ENCODE measurements at places on chromosomes 7 and 10.
A peak's percentile ranks its signal among the peaks of the same experiment; 100 is the strongest.

- H3K27me3 ChIP-seq: no peaks in the 10 kb centered on the region
- DNase-seq: no peak
- no peak overlapping the region for H3K4me3 ChIP-seq
These were observed 118.7 kb upstream of the PTN start for GRCh38 chr7:137462074-137462715.

DNA sequence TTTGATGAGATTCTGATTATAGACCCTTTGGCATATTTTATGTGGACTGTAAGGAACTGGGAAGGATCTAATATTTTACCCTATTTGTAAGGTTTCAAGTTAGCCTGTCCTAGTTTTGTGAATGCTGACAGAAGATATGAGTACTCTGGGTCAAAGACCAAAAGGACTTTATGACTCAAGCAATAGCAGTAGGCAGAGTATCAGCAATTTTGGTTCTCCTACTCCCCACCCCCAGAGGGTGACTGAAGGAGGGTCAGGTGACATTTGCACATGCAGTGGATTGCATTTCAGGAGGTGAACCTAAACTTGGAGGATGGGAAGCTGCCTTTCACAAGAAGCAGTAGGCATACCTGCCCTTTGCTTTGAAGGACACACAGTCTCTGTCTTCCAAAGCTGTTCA, 84.0 kb upstream of the KLF6 start:
- no peaks in the 10 kb centered on the region for H3K4me1 ChIP-seq
- H3K27ac ChIP-seq: no peak overlapping the region
- no peaks in the 10 kb centered on the region for H3K36me3 ChIP-seq
- H3K27me3 ChIP-seq: no peaks in the 10 kb centered on the region

- no peak overlapping the region for H3K27ac ChIP-seq
- no peak for DNase-seq
- peaks cover 55% of the 10 kb centered on the region for H3K27me3 ChIP-seq
- peak overlapping the region; percentile 66 for H3K4me3 ChIP-seq
These were observed 2.6 kb downstream of the NKX6-2 start for GRCh38 chr10:132783165-132783939.

DNA sequence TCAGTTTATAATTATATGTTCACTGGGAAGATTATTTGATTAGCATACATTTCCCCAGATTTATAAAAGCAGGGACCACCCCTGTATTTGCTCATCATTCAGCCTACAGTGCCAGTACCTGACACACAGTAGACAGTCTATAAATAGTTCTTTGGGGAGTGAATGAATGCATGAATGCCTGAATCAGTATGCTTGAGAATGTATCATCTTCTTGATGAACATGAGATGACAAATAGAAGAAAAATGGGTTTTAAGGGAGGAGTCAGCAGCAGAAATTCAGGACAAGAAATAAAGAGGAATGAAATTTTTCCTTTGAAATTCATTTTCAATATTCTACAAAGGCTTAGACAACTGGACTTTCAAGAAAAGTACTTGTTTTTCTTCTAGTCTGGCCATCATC, 295.8 kb upstream of the LRRTM3 start:
- no peak overlapping the region for H3K4me3 ChIP-seq
- H3K36me3 ChIP-seq: no peaks in the 10 kb centered on the region
- no peak for DNase-seq
- H3K4me1 ChIP-seq: no peaks in the 10 kb centered on the region
- no peak overlapping the region for H3K27ac ChIP-seq

DNA sequence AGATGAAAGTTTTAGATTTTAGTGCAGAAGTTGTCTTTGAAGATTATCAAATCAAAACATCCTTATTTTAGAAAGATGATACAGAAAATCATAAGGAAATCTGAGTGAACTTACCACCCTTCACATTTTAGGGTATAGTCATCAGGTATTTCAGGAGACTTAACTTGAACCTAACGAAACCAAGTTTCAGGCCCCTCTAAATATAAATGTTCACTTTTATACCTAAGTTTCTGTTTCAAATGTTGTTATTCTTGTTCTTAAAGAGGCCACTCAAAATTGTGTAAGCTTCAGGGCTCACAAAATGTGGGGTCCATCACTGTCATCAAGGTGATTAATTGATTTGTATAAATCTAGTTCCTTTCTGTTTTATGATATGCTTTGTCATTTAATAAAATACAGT, 216.2 kb downstream of the KIAA1217 start:
- H3K4me3 ChIP-seq: no peak overlapping the region
- H3K27me3 ChIP-seq: no peaks in the 10 kb centered on the region
- no peak overlapping the region for H3K27ac ChIP-seq
- no peak for DNase-seq
- H3K4me1 ChIP-seq: no peaks in the 10 kb centered on the region

DNA sequence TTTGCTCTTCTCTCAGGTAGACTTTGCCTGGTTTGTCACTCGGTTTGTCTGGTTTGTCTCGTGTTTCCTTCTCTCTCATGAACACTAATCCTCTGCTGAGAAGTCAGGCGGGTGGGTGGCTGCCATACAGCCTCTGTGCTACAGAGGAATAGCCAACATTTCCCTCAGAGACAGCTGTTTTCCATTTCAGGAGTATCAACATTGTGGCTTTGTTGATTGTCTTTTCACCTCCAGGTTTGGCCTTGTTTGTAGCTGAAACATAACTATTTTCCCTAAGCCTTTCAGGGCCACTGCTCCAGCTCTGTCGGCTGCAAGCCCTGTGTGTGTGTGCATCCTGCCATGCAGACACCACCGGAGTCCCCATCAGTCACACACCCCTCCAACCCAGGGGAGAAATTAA, 122.8 kb downstream of the BAMBI start:
- no peak for DNase-seq
- H3K27ac ChIP-seq: no peak overlapping the region
- H3K4me1 ChIP-seq: peaks cover 2% of the 10 kb centered on the region
- H3K36me3 ChIP-seq: no peaks in the 10 kb centered on the region
- no peaks in the 10 kb centered on the region for H3K27me3 ChIP-seq

DNA sequence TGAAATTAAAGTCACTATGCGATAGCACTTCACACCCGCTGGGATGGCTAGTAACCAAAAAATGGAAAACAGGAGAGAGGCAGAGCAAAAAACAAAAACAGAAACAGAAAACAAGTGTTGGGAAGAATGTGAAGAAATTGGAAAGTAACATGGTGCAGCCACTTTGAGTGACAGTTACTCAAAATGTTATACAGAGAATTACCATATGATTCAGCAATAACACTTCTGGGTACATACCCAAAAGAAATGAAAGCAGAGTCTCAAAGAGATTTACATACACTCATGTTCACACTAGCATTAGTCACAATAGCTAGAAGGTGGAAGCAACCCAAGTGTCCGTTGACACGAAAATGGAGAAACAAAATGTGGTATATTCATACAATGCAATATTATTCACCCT, 88.6 kb upstream of the KCNIP2 start:
- no peak overlapping the region for H3K4me3 ChIP-seq
- H3K27me3 ChIP-seq: no peaks in the 10 kb centered on the region
- no peaks in the 10 kb centered on the region for H3K36me3 ChIP-seq

DNA sequence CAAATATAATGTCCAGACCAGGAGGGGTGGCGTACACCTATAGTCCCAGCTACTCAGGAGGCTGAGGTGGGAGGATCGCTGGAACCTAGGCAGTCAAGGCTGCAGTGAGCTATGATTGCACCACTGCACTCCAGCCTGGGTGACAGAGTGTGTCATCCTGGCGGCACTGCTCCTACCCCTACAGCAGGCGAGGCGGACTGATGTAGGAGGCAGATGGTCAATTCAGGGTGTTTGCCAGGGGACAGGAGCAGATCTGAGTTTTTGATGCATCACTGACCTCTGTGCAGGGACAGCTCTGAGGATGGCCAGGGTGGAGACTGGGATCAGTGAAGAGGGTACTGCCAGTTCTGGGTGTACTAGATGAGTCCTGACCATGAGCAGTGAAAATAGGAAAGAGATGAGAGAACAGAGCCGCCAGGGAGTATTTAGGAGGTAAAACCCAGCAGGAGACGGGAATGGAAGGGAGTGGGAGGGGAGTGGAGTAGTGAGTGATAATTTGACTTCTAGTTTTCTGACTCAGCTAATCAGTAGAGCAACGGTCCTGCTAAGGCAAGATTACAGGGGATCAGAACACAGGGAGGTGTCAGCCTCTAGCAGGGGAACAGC, 75.3 kb downstream of the HIP1 start:
- no peak overlapping the region for H3K27ac ChIP-seq
- no peak for DNase-seq
- no peaks in the 10 kb centered on the region for H3K27me3 ChIP-seq
- H3K36me3 ChIP-seq: no peaks in the 10 kb centered on the region
- H3K4me1 ChIP-seq: no peaks in the 10 kb centered on the region

- H3K36me3 ChIP-seq: peaks cover 6% of the 10 kb centered on the region
- no peak for DNase-seq
- H3K27me3 ChIP-seq: no peaks in the 10 kb centered on the region
- peaks cover 2% of the 10 kb centered on the region for H3K4me1 ChIP-seq
- no peak overlapping the region for H3K27ac ChIP-seq
These were observed 117.2 kb downstream of the PIP4K2A start for GRCh38 chr10:22597138-22597537.

DNA sequence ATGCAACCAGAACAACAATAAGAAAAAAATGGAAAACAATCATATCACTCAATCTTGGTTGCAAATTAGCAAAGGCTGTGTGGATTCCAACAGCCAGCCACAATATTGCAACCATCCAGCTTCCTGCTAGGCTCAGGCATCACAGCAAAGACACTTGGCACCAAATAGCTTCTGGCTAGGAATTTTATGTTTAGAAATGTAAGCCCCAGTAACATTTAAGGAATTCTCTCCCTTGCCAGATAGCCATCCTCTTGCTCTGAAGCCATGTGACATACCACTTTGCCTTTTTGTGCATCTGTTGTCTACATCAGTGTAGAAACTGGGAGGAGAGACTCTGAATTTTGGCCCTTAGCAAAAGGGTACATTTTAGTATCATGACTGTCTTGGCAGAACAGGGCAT, 22.2 kb downstream of the MKX start:
- DNase-seq: no peak
- H3K4me1 ChIP-seq: no peaks in the 10 kb centered on the region
- no peaks in the 10 kb centered on the region for H3K36me3 ChIP-seq
- no peak overlapping the region for H3K27ac ChIP-seq
- no peak overlapping the region for H3K4me3 ChIP-seq
- H3K27me3 ChIP-seq: no peaks in the 10 kb centered on the region

- no peaks in the 10 kb centered on the region for H3K27me3 ChIP-seq
- no peaks in the 10 kb centered on the region for H3K36me3 ChIP-seq
- H3K4me1 ChIP-seq: no peaks in the 10 kb centered on the region
- H3K27ac ChIP-seq: no peak overlapping the region
These were observed 204.8 kb upstream of the MEOX2 start for GRCh38 chr7:15891151-15891881.

GRCh38 chr10:100993986-100994708, 5.5 kb upstream of the LZTS2 start:
- DNase-seq: no peak
- peaks cover 53% of the 10 kb centered on the region for H3K36me3 ChIP-seq
- H3K27ac ChIP-seq: no peak overlapping the region
- H3K27me3 ChIP-seq: no peaks in the 10 kb centered on the region
- H3K4me3 ChIP-seq: peak overlapping the region; percentile 20

- DNase-seq: no peak
- no peak overlapping the region for H3K27ac ChIP-seq
- no peaks in the 10 kb centered on the region for H3K27me3 ChIP-seq
- peaks cover 3% of the 10 kb centered on the region for H3K4me1 ChIP-seq
- H3K36me3 ChIP-seq: no peaks in the 10 kb centered on the region
These were observed 257.5 kb downstream of the INHBA start for GRCh38 chr7:41445432-41445831.

DNA sequence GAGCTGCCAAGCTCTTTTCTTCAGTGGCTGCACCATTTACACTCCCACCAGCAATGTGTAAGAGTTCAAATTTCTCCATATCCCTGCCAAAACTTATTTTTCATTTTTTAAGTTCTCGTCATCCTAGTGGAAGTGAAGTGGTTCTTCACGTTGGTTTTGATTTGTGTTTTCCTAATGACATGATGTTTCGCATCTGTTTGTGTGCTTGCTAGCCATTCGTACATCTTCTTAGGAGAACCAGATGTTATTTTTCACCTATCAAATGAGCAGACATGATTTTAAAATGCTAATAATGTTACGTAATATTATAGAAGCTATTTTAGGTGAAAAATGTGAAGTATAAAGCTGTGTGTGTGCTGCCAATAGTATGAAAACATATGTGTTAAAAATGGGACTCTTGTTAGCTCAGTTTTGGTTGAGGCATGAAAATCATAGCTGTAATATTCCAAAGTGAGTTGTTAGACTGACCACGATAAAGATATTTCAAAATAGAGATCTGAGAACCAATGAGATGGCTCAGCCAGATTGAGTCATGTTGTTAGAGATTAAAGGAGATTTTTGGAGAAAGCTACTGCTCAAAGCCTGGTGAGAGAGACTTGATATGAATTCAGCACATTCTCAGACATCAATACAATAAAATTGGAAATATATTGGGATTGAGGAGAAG, 25.9 kb upstream of the GALNT11 start:
- H3K27ac ChIP-seq: no peak overlapping the region
- no peaks in the 10 kb centered on the region for H3K4me1 ChIP-seq

DNA sequence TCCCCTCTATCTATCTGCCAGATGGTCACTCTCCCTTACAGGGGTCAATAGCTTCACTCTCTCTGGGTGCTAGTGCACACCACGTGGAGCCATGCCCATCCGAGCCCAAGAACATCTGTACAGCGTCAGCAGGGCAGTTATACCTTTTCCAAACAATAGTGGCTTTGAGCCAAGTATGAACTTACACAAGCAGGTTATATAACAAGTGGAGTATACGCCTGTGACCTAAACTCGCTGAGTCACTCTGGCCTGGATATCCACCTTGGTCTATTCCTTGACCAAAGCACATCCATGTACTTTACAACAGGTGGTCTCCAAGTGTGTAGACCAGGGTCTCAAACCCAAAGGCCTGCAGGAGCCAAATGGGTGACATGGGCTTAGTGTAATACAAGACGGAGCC, 20.3 kb downstream of the PLAC9 start:
- H3K4me1 ChIP-seq: no peaks in the 10 kb centered on the region
- H3K36me3 ChIP-seq: peaks cover 31% of the 10 kb centered on the region
- no peak for DNase-seq
- H3K27me3 ChIP-seq: no peaks in the 10 kb centered on the region

DNA sequence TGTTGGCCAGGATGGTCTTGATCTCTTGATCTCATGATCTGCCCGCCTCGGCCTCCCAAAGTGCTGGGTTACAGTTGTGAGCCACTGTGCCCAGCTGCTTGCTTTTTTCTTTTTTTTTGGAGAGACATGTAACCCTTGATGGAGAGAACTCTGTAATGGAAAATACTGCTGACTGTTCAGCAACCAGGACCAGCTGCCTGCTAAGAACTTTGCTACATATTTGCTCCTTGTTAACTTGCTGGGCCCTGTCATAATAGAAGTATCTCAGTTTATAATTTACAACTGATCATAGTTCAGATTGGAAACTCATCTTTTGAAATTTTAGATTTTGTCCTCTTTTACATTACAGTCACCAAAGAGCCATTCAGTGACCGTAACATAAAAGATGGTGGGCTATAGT, 34.9 kb downstream of the TASOR2 start:
- no peak overlapping the region for H3K4me3 ChIP-seq
- no peaks in the 10 kb centered on the region for H3K27me3 ChIP-seq
- peaks cover 8% of the 10 kb centered on the region for H3K36me3 ChIP-seq
- no peak for DNase-seq

GRCh38 chr10:31098046-31098445, 66.4 kb upstream of the ZNF438 start:
- no peaks in the 10 kb centered on the region for H3K27me3 ChIP-seq
- H3K27ac ChIP-seq: no peak overlapping the region
- no peaks in the 10 kb centered on the region for H3K4me1 ChIP-seq
- H3K4me3 ChIP-seq: no peak overlapping the region
- no peaks in the 10 kb centered on the region for H3K36me3 ChIP-seq

All from H9 (cell line).